ENCODE measurements at places on chromosomes 3 and 15. TPM values are rescaled to one million over a fixed set of nuclear protein-coding genes. Genes with fewer than 3 reads are reported as not detected.
A peak's percentile ranks its signal among the peaks of the same experiment; 100 is the strongest.

- DNase-seq, result no peak
Observed at GRCh38 chr3:99911433-99911832, 93.8 kb downstream of the CMSS1 start.

DNA sequence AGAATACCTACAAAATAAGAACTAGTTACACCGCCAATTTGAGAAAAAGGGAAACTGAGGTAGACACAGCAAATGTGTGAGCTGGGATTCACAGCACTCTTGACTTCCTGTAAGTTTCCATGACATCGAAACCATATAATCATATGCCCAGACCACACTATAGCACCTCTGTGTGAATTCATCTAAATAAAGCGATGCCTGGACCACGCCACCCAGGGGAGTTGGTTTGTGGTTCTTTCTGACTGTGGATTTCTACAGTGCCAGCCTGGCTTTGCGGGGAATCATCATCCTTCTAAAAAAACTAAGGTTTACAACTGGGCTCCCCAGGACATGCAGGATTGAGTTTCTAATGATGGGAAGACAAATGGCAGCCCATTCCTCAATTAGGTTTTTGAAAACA is 23.5 kb upstream of the CA12 start:
- no peak for DNase-seq

- DNase-seq, result peak; percentile 3
Observed at GRCh38 chr3:94303897-94304296, 241.0 kb downstream of the NSUN3 start.

DNA sequence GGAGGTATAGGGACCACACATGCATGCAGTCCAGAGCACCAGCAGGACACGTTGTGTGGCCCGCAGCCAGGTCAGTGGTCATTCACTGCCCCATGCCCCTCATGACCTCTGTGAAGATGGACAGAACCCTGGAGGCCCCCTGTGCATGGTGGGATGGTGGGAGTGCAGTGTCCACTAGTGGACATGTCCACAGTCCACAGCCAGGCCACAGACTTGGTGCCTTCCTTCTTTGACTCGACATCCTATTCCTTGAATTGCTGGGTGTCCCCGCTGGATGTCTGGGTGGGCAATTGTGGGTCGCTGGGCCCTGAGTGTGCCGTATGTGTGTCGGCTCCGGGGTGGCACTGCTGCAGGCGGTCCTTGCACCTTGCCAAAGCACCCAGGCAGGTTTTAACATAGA is 35.7 kb downstream of the KLF15 start:
- no peak for DNase-seq

The MAPKBP1 gene
- 14.2 TPM for polyA plus RNA-seq

The EPHA3 gene
- 33.2 TPM for polyA plus RNA-seq

The C2CD4B gene
- 2.6 TPM for polyA plus RNA-seq

DNA sequence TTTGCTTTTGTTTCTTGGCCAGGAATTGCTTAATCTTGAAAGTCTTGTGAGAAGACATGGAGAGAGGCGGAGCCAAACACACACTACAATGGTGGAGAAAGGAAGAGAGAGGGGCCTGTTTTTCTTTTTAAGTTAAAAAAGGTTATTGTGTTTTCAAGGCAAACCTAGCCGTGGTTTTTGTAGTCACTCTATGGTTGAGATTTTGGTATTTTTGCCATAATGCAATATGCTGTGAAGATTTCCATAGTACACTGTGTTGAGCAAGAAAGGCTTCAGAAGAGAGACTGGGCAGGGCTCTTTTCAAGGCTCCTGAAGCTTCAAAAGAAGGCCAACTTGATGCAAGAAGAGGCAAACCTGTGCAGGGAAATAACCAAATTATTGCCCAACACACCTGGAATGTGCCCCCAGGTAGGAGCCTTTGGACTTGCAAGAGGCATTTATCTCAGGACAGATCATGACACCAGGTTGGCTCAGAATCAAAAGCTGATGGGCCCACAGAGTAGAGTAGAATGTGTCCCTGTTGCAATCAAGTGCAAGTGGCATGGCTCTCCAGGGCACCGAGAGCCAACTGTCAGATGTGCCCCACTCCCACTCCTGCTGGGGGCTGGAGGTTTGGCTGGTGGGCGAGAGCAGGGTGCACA is 22.1 kb downstream of the AMOTL2 start:
- no peak for DNase-seq

The PRICKLE2 gene
- polyA plus RNA-seq, result 6.6 TPM

- peak; percentile 68 for DNase-seq
Observed at GRCh38 chr3:20080956-20081554, 40.8 kb downstream of the KAT2B start.

The SPATA16 gene
- not detected for polyA plus RNA-seq

DNA sequence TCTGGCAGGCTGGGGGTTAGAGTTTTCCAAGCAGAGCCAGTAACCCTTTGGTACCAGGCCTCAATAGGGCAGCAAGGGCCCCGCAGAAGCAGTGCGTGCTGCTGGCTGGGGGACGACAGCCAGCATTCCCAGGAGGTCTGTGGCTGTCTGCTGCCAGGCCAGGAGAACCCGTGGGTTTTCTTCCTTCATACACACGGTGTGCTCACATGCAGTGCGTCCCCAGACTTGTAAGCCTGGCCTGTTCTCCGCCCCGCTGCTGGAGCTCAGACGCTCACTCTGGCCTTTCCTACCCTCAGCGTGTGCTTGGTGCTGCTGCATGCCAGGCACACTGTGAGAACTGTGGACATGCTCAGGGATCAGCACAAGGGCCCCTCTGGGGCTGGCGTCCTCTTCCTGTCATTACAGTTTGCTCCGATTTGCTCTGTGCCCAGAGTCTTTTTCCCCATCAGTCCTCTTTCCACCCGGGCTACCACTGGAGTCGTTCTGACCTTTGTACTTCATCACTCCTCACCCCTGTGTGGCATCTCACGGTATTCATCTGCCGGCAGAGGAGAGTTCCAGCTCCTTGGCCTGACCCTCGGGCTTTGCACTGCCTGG is 149.5 kb downstream of the DNAJB8 start:
- no peak for DNase-seq

The ADIPOQ gene
- polyA plus RNA-seq, result 0.25 TPM

The RTF1 gene
- polyA plus RNA-seq, result 48.1 TPM

- DNase-seq, result no peak
Observed at GRCh38 chr3:128946411-128946810, 47.5 kb downstream of the CFAP92 start.

The ATP13A5 gene
- polyA plus RNA-seq, result 0.79 TPM
